ENCODE measurements at places on chromosomes 11 and 22.

GRCh38 chr11:11416502-11416901, 63.5 kb upstream of the CSNK2A3 start:
- DNase-seq, result peak; percentile 15

DNA sequence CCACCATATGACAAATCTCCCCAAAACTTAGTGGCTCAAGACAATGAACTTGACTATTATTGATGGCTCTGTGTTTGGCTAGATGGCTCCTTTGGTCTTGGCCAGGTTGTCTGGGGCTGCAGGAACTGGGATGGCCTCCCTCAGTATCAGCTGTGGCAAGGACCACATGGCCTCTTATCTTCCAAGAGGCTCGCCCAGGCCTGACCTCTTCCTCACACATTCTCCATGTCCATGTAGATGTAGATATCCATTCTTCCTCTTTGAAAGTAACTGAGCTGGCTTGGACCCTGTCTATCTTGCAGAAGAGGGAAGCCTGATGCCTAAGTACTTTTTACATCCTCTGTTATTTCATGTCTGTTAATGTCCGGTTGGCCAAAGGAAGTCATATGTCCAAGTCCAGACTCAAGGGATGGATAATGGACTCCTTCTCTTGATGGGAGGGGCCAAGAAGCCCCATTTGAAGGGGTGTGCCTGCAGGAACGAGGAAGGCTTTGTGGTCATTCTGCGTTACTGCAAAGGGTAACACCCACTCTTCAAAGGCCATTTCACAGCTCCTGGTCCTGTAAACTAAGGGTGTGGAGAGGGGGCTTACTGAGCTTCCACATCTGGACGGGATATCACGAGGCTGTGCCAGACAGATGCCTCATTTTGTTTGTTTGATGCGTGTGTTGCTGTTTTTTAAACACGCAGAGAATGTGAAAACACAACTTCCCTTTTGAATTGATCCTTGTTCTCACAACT, 87.1 kb downstream of the GRIK4 start:
- DNase-seq, result no peak

DNA sequence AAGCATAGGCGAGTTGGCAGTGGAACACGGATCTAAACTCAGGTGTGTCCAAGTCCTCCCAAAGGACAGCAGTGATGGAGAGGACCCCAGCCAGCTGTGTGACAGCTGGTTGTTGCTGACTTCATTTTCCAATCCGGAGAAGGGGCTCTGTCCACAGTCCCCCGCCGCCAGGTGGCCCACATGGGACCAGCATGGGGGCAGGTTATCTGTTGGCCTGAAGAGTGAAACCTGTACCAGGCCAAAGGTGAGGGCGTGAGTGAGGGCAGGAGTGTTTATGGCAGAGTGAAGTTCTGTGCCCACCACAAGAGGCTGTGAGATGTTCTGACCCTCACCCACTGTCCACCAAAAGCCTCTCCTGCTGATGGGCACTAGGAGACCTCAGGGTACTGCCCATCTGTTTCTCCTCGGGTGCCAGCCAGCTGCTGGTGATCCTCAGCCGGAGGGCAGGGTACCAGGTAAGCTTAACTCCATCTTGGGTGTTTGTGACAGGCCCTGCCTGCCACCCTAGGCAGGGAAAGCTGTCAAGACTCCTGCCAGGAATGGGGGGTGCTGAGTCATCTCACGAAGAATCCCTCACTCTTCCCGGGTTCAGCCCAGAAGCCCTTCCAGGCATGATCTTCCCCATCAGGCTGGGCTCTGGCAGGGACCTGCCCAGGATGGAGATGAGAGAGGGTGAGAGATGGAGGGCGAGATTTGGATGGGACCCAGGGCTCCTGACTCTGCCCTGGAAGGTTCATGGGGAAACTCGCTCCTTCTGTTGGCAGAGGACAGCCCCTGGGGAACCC, 15.5 kb upstream of the TAB1 start:
- peak; percentile 28 for DNase-seq

GRCh38 chr11:107252429-107253161, 205.0 kb downstream of the CWF19L2 start:
- no peak for DNase-seq

GRCh38 chr22:46112405-46112804, 37.9 kb upstream of the PPARA start:
- DNase-seq, result no peak

GRCh38 chr11:57406337-57406904, 16.0 kb upstream of the PRG2 start:
- peak; percentile 46 for DNase-seq

- DNase-seq, result no peak
Measured at GRCh38 chr22:31218565-31219262, 6.6 kb downstream of the LIMK2 start.

GRCh38 chr11:126538071-126538470, 182.6 kb downstream of the ST3GAL4 start:
- DNase-seq, result no peak

GRCh38 chr11:33172996-33173395, 11.7 kb upstream of the CSTF3 start:
- DNase-seq, result peak; percentile 71

DNA sequence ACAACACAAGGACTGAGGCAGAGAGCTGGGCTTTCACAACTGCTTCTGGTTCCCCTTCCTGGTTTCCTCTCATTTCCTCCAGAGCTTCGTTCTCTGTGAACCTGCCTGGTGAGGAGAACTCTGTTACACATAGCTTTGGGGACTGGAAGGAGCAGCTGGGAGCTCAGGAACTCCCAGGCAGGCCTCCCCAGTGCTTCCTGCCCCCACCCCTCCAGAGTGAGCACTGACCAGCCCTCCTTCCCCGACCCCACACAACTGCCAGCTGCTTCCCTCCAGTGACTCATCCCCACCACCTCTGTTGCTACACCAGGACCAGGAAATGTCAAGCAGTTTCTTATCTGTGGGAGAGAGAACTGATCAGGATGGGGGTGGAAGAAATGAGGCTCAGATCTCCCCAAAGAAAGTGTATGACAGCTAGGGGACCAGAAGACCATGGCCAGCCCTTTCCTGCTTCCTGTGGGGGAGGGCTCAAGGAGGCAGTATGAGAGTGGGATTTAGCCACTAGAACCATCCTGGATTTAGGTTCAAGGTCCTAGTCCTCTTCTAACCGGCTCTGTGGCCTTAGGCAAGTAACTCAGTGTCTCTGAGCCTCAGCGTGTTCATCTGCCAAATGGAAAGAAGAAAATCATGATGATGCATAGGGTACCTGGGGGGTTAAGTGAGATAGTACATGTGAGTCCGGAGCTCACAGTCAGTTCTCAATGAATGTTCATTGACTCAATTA, 4.5 kb upstream of the TP53I11 start:
- peak; percentile 94 for DNase-seq

DNA sequence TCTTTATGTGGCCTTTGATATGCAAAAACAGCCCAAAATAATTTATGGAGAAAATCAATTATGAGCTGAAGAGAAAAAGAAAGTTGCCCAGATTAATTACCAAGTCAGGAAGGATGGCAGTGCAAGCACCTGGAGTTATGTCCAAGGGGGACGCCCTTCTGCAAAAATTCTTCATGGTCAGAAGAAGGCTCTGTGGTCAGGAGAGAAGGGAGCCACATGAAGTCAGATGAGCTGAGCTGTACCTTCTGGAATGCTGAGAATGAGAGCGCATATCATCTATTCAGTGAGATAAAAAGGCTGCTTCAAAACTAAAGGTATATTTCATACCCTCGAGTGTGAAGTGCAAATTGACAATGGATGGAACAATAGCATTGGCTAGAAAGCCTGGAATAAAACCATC, 607.4 kb downstream of the NTM start:
- peak; percentile 78 for DNase-seq

All from cardiac fibroblast (primary cell).